Activated T-cell treated with anti-CD3 and anti-CD28 coated beads for 24 hours (primary cell): ENCODE measurements at places on chromosomes 16 and 17.

DNA sequence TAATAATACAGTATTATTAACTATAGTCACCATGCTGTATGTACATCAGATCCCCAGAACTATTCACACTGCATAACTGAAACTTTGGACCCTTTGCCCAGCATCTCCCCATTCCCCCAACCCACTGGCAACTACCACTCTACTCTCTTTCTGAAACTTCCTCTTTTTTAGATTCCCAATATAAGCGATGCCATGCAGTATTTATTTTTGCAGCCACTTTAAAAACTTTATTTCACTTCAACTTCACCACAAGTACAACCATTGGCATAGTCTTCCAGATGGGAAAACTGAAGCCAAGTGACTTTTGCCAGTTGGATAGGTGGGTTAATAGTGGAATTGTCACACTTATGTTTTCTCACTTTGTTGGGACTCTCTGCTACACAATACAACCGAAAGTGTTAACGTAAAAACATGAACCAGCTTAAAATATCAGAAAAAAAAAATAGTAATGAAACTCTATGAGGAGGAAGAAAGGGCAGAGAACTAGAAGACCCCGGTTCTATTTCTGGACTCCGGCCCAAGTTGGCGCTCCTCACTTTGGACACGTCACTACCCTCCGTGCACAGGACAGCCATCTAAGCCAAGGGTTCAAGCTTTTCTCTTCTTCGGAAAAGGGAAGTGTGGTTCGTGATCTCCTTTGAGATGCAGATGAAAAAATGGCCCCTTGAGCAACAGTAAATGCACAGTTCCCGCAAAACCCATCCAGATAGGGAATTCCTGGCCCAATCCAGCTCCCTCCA is 743 bp downstream of the SHCBP1 start:
- DNase-seq = no peak

- peak; percentile 71 for DNase-seq
Measured at GRCh38 chr17:81393684-81394376, 1.4 kb upstream of the BAHCC1 start.

DNA sequence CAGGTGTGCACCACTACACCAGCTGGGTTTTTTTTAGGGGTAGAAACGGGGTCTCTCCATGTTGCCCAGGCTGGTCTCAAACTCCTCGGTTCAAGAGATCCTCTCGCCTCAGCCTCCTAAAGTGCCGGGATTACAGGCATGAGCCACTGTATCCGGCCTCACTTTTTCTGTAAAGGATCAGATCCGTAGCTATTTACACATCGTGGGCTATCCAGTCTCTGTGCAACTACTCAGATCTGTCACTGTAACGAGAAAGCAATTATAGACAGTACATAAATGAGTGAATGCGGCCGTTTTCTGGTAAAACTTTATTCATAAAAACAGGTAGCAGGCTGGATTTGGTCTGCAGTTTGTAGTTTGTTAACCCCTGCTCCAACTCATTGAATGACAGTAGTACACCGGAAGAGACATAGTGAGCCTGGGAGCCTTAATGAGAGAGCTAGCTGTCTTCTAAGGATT is 44.5 kb downstream of the VMP1 start:
- DNase-seq = no peak

GRCh38 chr17:29713626-29714025 is 90.9 kb upstream of the CORO6 start:
- DNase-seq = no peak

GRCh38 chr17:59284317-59284716 is 47.1 kb upstream of the YPEL2 start:
- no peak for DNase-seq

GRCh38 chr16:177981-178667 is 1.6 kb downstream of the HBA1 start:
- no peak for DNase-seq

DNA sequence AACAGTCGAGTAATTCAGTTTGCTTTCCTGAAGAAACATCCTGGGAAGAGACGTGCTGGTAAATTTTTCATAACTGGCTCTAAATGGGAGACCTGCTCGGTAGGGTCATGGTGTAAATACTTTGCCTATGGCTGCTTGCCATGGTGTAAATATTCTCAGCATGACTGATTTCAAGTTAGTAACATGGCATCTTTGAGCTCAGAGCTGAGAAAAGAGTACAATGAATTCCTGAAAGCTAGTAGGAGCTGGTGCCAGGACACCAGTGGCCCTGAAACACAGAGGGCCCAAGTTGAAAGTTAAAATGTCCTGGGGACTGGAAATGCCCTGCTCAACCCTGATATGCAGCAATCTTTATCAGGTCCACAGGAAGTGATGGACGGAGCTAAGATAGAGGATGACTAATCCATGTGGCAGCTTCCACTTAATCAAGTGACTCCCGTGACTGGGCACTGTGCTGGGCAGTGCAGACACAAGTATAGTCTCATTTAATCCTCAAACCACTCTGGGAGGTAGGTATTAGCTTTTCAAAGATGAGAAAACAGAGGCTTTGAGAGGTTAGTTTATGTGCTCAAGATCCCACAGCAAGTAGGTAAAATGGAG is 130.1 kb upstream of the ADAMTS18 start:
- DNase-seq = no peak

- peak; percentile 52 for DNase-seq
Measured at GRCh38 chr17:66633317-66633965, 201.5 kb upstream of the CACNG5 start.

DNA sequence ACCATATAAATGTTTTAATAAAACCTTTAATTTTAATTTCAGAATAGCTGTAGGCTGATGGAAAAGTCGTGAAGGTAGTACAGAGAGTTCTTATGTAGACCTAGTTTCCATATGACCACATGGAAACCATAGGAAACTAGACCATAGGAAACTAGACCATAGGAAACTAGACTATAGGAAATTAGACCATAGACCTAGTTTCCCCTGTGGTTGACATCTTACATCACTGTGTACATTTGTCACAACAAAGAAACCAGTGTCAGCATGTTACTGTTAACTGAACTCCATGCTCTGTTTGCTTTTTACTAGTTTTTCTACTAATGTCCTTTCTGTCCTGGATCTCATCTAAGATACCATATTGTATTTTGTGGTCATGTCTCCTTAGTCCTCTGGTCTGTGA is 14.6 kb downstream of the NUDT7 start:
- DNase-seq = no peak

- DNase-seq = no peak
Measured at GRCh38 chr16:28572696-28573510, 19.2 kb downstream of the SGF29 start.

GRCh38 chr17:12627781-12628451 is 37.8 kb upstream of the MYOCD start:
- no peak for DNase-seq

GRCh38 chr17:34902831-34903547 is 58.3 kb downstream of the CCT6B start:
- DNase-seq = no peak

DNA sequence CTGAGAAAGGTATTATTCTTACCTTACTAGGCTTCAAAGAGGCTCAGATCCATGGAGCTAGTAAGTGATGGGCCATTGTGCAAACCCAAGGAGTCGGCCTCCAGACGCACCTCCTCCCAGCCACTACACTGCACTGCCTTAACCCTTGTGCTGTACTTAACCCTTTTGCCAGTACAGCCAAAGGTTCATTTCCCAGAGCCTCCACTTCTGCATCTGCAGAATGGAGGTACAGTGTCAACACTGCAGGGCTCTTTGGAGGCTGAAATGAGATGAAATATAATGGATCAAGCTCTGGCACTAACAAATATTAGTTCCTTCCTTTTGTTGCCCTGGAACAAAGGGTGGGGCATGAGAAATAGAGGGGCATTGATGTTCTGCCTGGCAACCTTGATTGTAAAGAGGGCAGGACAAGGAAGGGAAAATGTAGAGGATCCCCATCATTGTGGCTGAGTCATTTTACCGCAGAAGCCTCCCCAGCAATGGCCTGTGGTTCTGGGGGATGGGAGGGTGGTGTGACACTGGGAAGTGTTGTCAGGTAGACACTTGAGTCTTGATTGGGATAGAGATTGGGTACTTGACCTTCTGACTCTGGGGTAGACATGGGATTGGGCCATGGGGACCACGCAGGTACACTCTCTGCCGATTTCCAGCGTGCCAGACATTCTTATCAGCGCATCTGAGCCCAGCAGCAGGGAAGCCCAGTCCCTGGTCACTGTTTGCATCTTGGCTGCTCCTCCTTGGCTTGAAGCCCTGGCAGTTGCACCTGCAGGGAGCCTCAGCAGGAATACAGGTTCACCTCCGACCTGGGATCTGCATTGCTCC is 84.0 kb downstream of the MSI2 start:
- DNase-seq = no peak

DNA sequence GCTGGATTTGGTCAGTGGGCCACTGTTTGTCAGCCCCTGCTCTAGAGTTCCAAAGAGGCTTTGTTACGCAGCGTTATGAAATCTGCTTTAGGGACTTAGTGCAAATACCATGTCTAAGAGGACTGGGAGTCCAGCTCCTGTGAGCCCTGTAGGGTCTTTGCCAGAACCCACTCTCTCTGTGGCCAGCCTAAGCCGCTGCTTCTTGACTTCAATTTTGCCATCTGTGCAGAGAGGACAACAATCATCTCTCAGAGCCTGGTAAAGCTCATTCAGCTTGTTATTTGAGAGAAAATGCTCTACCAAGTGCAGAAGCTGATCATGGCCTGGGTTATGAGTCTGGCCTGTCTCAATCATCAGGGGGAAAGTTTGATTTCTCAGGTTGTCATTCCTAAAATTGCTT is 17.9 kb downstream of the CA10 start:
- DNase-seq = no peak

- no peak for DNase-seq
Measured at GRCh38 chr17:29571883-29572681, 3.6 kb downstream of the TP53I13 start.

- DNase-seq = peak; percentile 26
Measured at GRCh38 chr16:83215406-83216001, 588.7 kb downstream of the CDH13 start.

GRCh38 chr16:64392456-64392855 is 729.4 kb downstream of the CDH11 start:
- DNase-seq = no peak

GRCh38 chr17:81690066-81690465 is 6.3 kb downstream of the HGS start:
- no peak for DNase-seq

- DNase-seq = no peak
Measured at GRCh38 chr17:81067391-81067811, 32.5 kb downstream of the BAIAP2 start.

DNA sequence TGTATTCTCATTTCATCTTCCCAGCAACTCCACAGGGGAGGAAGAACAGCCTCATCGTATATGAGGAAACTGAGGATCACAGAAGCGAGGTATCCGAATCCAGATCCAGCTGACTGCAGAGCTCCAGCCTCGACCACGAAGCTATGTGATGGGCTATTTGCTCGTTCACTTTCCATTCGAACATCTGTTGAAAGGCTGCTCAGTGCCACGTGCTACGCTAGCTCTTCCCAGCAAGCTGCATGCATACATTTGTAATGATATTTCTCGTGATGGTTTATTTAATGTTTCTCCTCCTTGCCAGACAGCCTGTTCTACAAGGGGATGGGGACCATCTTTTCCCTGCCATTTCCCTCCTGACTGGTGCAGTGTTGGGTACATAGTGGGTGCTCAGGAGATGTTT is 48.4 kb upstream of the RCVRN start:
- no peak for DNase-seq

GRCh38 chr16:67388191-67388590 is 5.1 kb downstream of the TPPP3 start:
- DNase-seq = no peak

- no peak for DNase-seq
Measured at GRCh38 chr16:11586856-11587642, at the start of gene LITAF. TSS of gene LITAF (minus strand) at chr16:11586919. CDS start at chr16:11556730, 30,189 bp downstream.

- no peak for DNase-seq
Measured at GRCh38 chr17:5562661-5563360, 21.5 kb downstream of the NLRP1 start.

DNA sequence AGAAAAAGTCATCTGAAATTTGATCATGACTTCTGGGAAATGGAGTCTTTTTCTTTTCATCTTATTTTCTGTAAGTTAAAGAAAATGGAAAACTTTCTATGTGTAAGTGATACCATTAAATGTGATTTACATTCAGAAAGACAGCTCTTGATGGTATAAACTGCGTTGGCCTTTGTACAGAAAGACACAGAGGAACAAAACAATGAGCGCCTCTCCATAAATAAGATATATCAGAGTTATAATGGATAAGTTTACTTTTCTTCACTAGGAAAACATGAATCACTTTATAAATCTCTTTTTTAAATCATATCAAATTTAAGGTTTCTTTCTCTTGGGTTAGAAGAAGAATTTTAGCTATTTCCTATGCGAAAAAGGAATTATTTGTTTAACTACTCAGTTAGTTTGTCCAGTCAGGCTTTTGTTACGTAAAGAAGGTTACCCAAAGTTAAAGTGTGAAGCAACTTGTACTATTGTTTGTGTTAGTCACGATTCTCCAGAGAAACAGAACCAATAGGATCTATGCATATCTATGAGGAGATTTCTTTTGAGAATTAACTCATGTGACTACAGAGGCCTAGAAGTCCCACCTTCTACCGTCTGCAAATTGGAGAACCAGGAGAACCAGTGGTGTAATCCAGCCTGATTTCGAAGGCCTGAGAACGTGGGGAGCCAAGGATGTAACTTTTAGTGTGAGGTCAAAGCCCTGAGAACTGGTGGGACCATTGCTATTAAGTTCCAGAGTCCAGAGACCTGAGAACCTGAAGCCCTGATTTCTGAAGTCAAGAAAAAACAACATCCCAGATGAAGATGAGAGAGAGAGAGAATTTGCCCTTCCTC is 295.4 kb upstream of the KCNJ16 start:
- DNase-seq = no peak

GRCh38 chr17:56642424-56642823 is 48.9 kb downstream of the NOG start:
- no peak for DNase-seq

- no peak for DNase-seq
Measured at GRCh38 chr17:31428111-31428510, 36.6 kb downstream of the RAB11FIP4 start.

DNA sequence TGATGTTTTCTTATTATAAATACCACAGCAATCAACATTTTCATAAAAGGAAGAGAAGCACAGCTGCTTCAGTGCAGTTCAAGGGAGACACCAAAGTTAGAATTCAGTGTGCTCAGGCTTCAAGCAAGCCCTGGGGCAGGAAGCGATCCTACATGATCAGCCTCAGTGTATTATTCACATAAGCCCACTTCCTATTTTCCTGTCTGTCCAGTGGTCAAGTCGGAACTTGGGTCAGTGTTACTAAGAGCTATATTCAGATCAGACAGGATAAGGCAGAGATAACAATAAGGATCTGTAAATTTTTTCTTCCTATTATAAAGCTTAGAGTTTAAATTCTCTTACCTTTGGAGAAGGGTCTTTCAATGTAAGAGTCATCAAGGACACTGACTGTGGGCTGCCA is 12.9 kb downstream of the HEATR6 start:
- no peak for DNase-seq
